Astrocyte (in vitro differentiated cells and primary cell): ENCODE measurements at places on chromosomes 2 and 18. TPM values are rescaled to one million over a fixed set of nuclear protein-coding genes. Genes with fewer than 3 reads are reported as not detected.

The GRB14 gene
- 8.6 and 11.1 TPM in 2 replicates for total RNA-seq

The ITPRIPL1 gene
- total RNA-seq = 0.10 and 0.45 TPM in 2 replicates

- no peak overlapping the region for H3K27ac ChIP-seq
- DNase-seq = no peak
- no peaks in the 10 kb centered on the region for H3K4me1 ChIP-seq
- H3K36me3 ChIP-seq = no peaks in the 10 kb centered on the region
- H3K4me3 ChIP-seq = no peak overlapping the region
Measured at GRCh38 chr18:5918205-5918858, 23.0 kb upstream of the TMEM200C start.

GRCh38 chr2:219951099-219951498, 323.7 kb downstream of the SLC4A3 start:
- peaks cover 3% of the 10 kb centered on the region for H3K4me1 ChIP-seq
- H3K27me3 ChIP-seq = no peaks in the 10 kb centered on the region
- H3K27ac ChIP-seq = no peak overlapping the region
- H3K36me3 ChIP-seq = no peaks in the 10 kb centered on the region

GRCh38 chr2:236309669-236310029, 45.4 kb upstream of the ASB18 start:
- H3K36me3 ChIP-seq = no peaks in the 10 kb centered on the region
- H3K27me3 ChIP-seq = no peaks in the 10 kb centered on the region
- peak; percentile 3 for DNase-seq
- H3K27ac ChIP-seq = no peak overlapping the region
- no peaks in the 10 kb centered on the region for H3K4me1 ChIP-seq
- H3K4me3 ChIP-seq = no peak overlapping the region

GRCh38 chr2:479031-479430, 191.1 kb upstream of the ALKAL2 start:
- no peak overlapping the region for H3K27ac ChIP-seq
- H3K27me3 ChIP-seq = no peaks in the 10 kb centered on the region
- H3K36me3 ChIP-seq = no peaks in the 10 kb centered on the region
- H3K4me3 ChIP-seq = no peak overlapping the region
- DNase-seq = no peak
- H3K4me1 ChIP-seq = no peaks in the 10 kb centered on the region

GRCh38 chr2:98947554-98947953, 11.5 kb upstream of the CRACDL start:
- H3K27me3 ChIP-seq = peaks cover 18% of the 10 kb centered on the region
- H3K27ac ChIP-seq = no peak overlapping the region
- peaks cover 4% of the 10 kb centered on the region for H3K4me1 ChIP-seq

GRCh38 chr2:123035541-123035940, 989.5 kb upstream of the CNTNAP5 start:
- H3K27me3 ChIP-seq = no peaks in the 10 kb centered on the region
- no peak for DNase-seq
- no peaks in the 10 kb centered on the region for H3K36me3 ChIP-seq
- no peaks in the 10 kb centered on the region for H3K4me1 ChIP-seq
- H3K4me3 ChIP-seq = no peak overlapping the region
- H3K27ac ChIP-seq = no peak overlapping the region

The KIF5C gene
- total RNA-seq = 21.0 and 24.3 TPM in 2 replicates

The RSAD2 gene
- 9.5 and 11.8 TPM in 2 replicates for total RNA-seq

The MC2R gene
- total RNA-seq = not detected in 2 replicates

The TBR1 gene
- not detected in 2 replicates for total RNA-seq

DNA sequence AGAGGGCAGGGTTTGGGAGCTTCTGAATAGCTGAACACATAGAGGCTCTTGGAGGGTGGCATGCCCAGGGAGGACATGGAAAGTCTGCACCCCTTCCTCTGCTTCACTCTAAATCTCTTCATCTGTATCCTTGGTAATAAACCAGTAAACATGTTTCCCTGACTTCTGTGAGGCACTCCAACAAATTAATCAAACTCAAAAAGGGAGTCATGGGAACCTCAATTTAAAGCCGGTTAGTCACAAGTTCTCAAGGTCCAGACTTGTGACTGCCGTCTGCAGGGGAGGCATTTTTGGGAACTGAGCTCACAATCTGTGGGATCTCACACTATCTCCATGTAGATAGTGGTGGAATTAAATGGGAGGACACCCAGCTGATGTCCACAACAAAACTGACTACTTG, 33.1 kb upstream of the STON1 start:
- no peak overlapping the region for H3K4me3 ChIP-seq
- H3K4me1 ChIP-seq = no peaks in the 10 kb centered on the region
- DNase-seq = peak; percentile 96
- H3K36me3 ChIP-seq = peaks cover 13% of the 10 kb centered on the region
- H3K27me3 ChIP-seq = no peaks in the 10 kb centered on the region
- peak overlapping the region; percentile 81 for H3K27ac ChIP-seq

GRCh38 chr2:200288670-200289429, 17.6 kb upstream of the SPATS2L start:
- DNase-seq = no peak
- H3K27me3 ChIP-seq = peaks cover 3% of the 10 kb centered on the region
- no peak overlapping the region for H3K4me3 ChIP-seq
- H3K36me3 ChIP-seq = no peaks in the 10 kb centered on the region
- H3K27ac ChIP-seq = no peak overlapping the region
